IMR-90 (cell line): ENCODE measurements at places on chromosomes 7 and 10. TPM values are rescaled to one million over a fixed set of nuclear protein-coding genes. Genes with fewer than 3 reads are reported as not detected.

The MYH16 gene
- total RNA-seq: 0.18 and 0.28 TPM in 2 replicates

The RSPH10B gene
- under 0.01 TPM in 1 of 2 replicates, not detected in the other for total RNA-seq

The CLEC2L gene
- not detected in 2 replicates for total RNA-seq

The CCDC172 gene
- total RNA-seq: not detected in 2 replicates

The LLCFC1 gene
- total RNA-seq: not detected in 2 replicates

The AKR1C8 gene
- total RNA-seq: not detected in 2 replicates

The NPY4R gene
- 0.83 and 1.1 TPM in 2 replicates for total RNA-seq

The MICALL2 gene
- 6.1 and 6.6 TPM in 2 replicates for total RNA-seq

The CSGALNACT2 gene
- 6.5 and 11.4 TPM in 2 replicates for total RNA-seq

The PHKG1 gene
- total RNA-seq: under 0.01 and 0.72 TPM in 2 replicates

The NPC1L1 gene
- not detected in 2 replicates for total RNA-seq

The HECTD2 gene
- 5.9 and 10.3 TPM in 2 replicates for total RNA-seq

The PLAC9 gene
- 1.6 and 1.9 TPM in 2 replicates for total RNA-seq

The TMEM130 gene
- 1.1 and 1.4 TPM in 2 replicates for total RNA-seq

The ZNF786 gene
- 5.8 and 7.3 TPM in 2 replicates for total RNA-seq

The ZNF3 gene
- total RNA-seq: 30.8 and 33.1 TPM in 2 replicates

The OR2A5 gene
- not detected in 2 replicates for total RNA-seq

The GRM3 gene
- not detected in 2 replicates for total RNA-seq

The DLX6 gene
- not detected in 2 replicates for total RNA-seq
